Fibroblast of lung (primary cell): ENCODE measurements at places on chromosomes 3 and 15.

DNA sequence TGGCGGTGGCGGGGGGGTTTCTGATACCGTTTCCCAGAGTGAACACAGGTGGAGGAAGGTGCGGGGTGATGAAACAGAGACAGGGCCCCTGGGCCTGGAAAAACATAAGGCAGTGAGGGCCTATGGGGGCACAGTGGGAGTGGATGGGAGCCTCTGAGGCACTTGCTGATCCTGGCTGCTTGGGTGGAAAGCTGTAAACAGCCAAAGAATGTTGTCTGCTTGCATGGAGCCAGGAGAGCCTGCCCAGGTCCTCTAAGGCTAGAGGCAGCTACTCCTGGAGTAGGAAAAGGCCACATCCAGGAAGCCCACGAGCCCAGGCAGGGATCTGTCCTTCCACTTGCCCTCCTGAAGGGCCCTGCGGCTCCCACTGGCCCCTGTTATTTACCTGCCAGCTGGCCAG is 2.9 kb upstream of the SEMA3B start:
- H3K4me1 ChIP-seq, result peaks cover 59% of the 10 kb centered on the region
- no peaks in the 10 kb centered on the region for H3K27me3 ChIP-seq
- H3K36me3 ChIP-seq, result peaks cover 2% of the 10 kb centered on the region
- no peak for DNase-seq
- H3K27ac ChIP-seq, result no peak overlapping the region

DNA sequence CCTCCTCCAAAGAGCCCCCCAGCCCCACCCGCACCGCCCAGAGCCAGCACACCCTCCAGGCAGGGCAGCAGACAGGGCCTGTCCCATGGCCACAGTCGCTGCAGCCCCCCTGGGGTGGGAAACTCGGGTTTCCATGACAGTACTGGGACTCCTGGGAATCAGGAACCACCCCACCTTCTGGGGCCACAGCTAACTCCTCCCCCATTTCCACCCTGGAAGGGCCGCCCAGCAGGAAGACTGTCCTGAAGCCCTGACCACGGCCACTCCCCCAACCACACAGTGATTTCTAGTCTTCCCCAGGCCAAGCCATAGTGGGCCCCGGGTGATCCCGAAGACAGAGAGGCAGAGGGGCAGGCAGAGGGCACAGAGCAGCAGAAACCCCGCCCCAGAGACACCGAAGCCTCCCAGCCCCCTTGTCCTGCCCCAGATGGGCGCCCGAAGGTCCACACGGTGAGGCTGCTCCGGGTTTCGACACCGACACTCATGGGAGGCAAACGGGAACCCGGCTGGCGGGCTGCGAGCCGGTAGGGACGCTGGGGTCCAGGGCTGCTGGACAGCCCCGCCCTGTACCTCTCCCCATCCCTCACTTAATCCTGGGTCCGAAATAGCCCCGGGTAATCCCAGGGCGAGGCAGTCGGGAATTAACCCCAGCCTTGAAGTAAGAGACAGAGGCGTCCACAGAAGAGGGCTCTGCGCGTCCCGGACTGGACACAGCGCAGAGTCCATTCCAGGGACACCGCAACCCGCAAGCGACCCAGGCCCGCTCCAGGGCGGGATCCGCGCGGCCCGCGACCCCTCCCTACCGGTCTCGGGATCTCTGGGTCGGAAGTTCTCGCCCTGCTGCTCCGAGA is 138.4 kb downstream of the NUP210 start:
- no peak overlapping the region for H3K4me3 ChIP-seq
- H3K36me3 ChIP-seq, result no peaks in the 10 kb centered on the region
- H3K27me3 ChIP-seq, result peaks cover 26% of the 10 kb centered on the region

GRCh38 chr3:171831936-171832335 is 11.2 kb upstream of the TMEM212 start:
- no peaks in the 10 kb centered on the region for H3K27me3 ChIP-seq
- H3K27ac ChIP-seq, result no peak overlapping the region
- no peak overlapping the region for H3K4me3 ChIP-seq
- DNase-seq, result peak; percentile 59

- H3K36me3 ChIP-seq, result no peaks in the 10 kb centered on the region
- no peak overlapping the region for H3K4me3 ChIP-seq
- H3K27ac ChIP-seq, result no peak overlapping the region
- H3K4me1 ChIP-seq, result no peaks in the 10 kb centered on the region
- H3K27me3 ChIP-seq, result no peaks in the 10 kb centered on the region
- no peak for DNase-seq
These were observed 7.8 kb upstream of the UBP1 start for GRCh38 chr3:33447958-33448357.

GRCh38 chr3:124887177-124887931 is at the start of gene ITGB5:
TSS of gene ITGB5 (minus strand) at chr3:124887365. CDS start at chr3:124887000, 365 bp downstream.
- peak within 1 kb of the TSS; percentile 68 for H3K4me3 ChIP-seq
- DNase-seq, result peak; percentile 79
- H3K4me1 ChIP-seq, result peaks cover 2% of the 10 kb centered on the region
- peak within 1 kb of the TSS; percentile 74 for H3K27ac ChIP-seq
- H3K27me3 ChIP-seq, result no peaks in the 10 kb centered on the region

DNA sequence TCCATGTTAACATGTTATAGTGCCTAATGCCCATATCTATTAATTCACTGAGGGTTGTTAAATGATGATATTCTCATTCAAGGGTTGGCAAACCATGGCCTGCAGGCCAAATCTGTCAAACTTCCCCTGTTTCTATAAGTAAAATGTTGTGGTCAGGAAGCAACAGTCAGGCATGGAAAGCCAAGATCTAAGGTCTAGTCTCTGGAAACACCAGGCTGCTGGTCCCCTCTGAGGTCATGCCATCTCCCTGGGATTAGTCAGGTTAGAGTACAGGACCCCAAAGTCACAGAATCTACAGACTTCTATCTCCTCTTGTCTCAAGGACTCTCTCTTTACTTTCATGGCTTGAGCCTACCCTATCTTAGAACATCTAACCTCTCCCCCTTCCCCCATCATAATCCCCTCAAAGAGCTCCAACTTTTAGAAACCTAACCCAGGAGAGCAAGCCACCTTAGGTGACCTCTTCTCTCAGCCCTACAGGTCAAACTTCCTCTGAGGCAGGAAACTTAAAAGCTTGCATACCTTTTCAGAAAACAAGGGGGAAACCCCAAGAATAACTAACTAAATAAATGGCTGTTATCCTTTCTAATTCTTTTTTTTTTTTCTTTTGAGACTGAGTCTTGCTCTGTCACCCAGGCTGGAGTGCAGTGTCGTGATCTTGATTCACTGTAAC is 15.3 kb upstream of the HERC1 start:
- H3K27ac ChIP-seq, result no peak overlapping the region
- DNase-seq, result no peak
- no peaks in the 10 kb centered on the region for H3K27me3 ChIP-seq

GRCh38 chr3:9222049-9222448 is 27.4 kb downstream of the SRGAP3 start:
- no peak overlapping the region for H3K4me3 ChIP-seq
- H3K27ac ChIP-seq, result no peak overlapping the region
- H3K27me3 ChIP-seq, result no peaks in the 10 kb centered on the region

DNA sequence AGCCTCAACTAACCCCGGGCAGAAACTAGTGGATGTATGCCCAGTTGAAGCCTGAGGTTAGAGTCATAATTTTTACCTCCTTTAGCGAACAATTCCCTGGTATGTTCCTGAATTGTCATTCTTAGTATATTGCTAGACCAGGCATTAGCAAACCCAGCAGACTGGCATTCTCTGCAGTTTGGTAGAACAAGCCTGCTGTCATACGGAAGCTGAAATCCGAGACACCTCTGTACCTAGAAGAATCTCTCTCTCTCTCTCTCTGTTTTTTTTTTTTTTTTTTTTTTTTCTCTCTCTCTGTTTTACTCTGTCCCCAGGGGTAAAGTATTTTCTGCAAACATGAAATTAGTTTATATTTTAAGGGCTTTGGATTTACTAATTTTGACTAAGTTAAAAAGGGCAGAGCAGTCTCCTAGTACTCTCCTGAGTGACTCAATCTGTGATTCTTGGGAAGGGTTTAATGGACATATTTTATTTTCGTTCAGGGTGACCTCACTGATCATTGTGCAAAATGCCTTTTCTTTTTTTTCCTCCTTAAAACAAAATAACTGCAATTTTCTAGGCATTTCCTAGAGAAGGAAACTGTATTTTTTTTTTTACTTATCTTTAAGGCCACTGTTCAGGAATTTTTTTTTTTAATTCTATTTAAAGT is 133.6 kb upstream of the ICE2 start:
- DNase-seq, result no peak
- H3K27me3 ChIP-seq, result peaks cover 10% of the 10 kb centered on the region
- H3K4me1 ChIP-seq, result no peaks in the 10 kb centered on the region
- no peaks in the 10 kb centered on the region for H3K36me3 ChIP-seq
- H3K27ac ChIP-seq, result no peak overlapping the region

DNA sequence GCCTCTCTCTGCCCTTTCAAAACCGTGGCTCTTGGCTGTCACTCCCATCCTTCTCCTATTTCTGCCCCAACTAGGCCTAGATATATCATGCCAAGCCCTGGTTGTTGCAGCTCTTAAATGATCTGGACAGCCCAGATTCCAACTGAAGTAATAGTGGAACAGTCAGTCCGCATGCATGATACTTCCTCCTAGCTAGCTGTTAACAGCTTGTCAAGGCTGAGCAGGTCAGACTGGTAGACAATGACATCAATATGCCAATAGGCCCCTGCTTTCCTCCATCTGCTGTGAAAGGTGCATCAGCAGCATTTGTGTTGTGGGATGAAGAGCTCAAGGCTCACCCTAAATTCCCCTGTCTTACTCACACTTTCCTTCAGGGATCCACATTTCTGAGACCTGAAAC is 527.7 kb upstream of the TGFBR2 start:
- H3K4me1 ChIP-seq, result no peaks in the 10 kb centered on the region
- no peak for DNase-seq
- no peak overlapping the region for H3K4me3 ChIP-seq
- H3K27ac ChIP-seq, result no peak overlapping the region
- no peaks in the 10 kb centered on the region for H3K36me3 ChIP-seq
- H3K27me3 ChIP-seq, result no peaks in the 10 kb centered on the region

DNA sequence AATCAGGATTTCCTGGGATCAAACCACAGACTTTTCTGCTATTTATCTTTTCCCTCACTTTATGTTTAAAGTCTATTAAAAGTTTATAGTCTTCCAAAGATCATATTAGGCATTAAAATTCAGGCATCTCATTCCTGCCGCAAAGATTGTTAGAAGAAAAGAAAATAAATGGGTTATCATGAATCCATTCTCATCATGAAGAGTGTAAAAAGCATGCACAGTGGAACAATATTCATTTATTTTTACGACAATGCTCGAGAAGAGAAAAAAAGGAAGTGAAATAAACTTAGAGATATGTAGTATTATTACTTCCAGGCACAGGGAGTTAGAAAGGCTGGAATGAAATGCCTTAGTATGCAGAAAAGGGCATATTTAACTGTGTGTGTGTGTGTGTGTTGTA is 213.7 kb upstream of the PLSCR5 start:
- H3K27ac ChIP-seq, result no peak overlapping the region
- H3K4me3 ChIP-seq, result no peak overlapping the region
- H3K27me3 ChIP-seq, result no peaks in the 10 kb centered on the region
- no peaks in the 10 kb centered on the region for H3K4me1 ChIP-seq

- no peaks in the 10 kb centered on the region for H3K36me3 ChIP-seq
- no peak for DNase-seq
- H3K27me3 ChIP-seq, result no peaks in the 10 kb centered on the region
- no peak overlapping the region for H3K4me3 ChIP-seq
- H3K27ac ChIP-seq, result no peak overlapping the region
These were observed 44.9 kb downstream of the OXSR1 start for GRCh38 chr3:38210141-38210757.

DNA sequence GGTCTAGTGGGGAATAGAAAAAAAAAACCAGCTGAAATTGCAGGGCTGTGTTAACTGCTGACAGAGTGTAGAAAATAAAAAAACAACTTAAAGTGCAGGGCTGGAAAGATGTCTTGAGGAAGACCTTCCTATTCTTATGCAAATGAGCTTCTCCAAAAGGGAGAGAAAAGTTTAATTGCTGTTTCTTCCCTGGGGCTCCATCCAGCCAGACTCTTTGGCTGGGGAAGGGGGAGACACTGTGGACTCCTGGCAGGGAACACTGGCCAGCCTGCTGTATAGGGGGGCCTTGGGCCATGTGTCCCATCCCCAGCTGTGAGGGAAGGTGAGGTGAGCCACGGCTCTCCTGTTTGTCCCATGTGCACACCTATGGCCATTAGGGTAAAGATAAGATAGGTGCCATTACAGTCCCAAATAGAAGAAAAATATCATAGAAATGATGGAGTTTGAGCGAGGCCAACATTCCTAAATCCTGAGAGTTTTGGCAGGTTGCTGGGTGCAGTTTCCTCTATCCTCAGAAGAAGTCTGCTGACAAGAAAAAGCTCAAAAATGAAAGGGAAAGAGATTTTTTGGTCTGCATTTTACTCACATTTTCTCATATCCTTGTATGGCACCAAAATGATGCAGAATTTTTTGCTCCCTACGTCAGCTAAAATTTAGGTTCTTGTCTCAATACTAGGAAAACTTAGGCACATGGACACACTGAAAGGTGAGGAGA is 901.7 kb downstream of the PLOD2 start:
- no peak overlapping the region for H3K4me3 ChIP-seq
- H3K27me3 ChIP-seq, result no peaks in the 10 kb centered on the region
- no peak overlapping the region for H3K27ac ChIP-seq
- no peak for DNase-seq

GRCh38 chr15:56040081-56041035 is 46.9 kb upstream of the NEDD4 start:
- no peaks in the 10 kb centered on the region for H3K36me3 ChIP-seq
- H3K27ac ChIP-seq, result peak overlapping the region; percentile 71
- H3K4me3 ChIP-seq, result no peak overlapping the region
- peak; percentile 98 for DNase-seq
- peaks cover 13% of the 10 kb centered on the region for H3K4me1 ChIP-seq

DNA sequence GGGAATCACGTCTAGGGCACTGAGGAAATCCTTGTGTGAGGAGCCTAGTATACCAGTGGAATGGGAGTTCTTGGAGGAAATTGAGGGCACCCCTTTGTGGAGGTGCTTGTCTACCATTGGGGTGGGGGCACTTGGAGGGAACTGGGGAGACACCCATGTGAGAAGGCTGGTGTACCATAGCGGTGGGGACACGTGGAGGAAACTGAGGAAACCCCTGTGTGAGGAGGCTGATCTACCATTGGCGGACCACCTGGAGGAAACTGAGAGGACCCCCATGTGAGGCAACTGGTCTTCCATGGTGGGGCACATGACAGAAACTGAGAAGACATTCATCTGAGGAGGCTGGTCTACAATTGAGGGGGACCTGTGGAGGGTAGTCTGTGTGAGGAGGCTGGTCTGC is 164.5 kb downstream of the FBLN2 start:
- H3K4me1 ChIP-seq, result no peaks in the 10 kb centered on the region
- no peak overlapping the region for H3K4me3 ChIP-seq
- no peak overlapping the region for H3K27ac ChIP-seq
- no peaks in the 10 kb centered on the region for H3K36me3 ChIP-seq
- DNase-seq, result no peak

- DNase-seq, result no peak
- peaks cover 6% of the 10 kb centered on the region for H3K4me1 ChIP-seq
- H3K27me3 ChIP-seq, result no peaks in the 10 kb centered on the region
- H3K36me3 ChIP-seq, result no peaks in the 10 kb centered on the region
- no peak overlapping the region for H3K27ac ChIP-seq
These were observed 7.3 kb downstream of the ACOX2 start for GRCh38 chr3:58529516-58530353.
